Activated T-cell treated with anti-CD3 and anti-CD28 coated beads for 1 hour (primary cell): ENCODE measurements at places on chromosomes 3 and 15.
A peak's percentile ranks its signal among the peaks of the same experiment; 100 is the strongest.

- DNase-seq = no peak
Measured at GRCh38 chr3:147613725-147614124, 204.6 kb downstream of the ZIC1 start.

GRCh38 chr15:40110866-40111550 is 2.3 kb upstream of the BMF start:
- DNase-seq = no peak

DNA sequence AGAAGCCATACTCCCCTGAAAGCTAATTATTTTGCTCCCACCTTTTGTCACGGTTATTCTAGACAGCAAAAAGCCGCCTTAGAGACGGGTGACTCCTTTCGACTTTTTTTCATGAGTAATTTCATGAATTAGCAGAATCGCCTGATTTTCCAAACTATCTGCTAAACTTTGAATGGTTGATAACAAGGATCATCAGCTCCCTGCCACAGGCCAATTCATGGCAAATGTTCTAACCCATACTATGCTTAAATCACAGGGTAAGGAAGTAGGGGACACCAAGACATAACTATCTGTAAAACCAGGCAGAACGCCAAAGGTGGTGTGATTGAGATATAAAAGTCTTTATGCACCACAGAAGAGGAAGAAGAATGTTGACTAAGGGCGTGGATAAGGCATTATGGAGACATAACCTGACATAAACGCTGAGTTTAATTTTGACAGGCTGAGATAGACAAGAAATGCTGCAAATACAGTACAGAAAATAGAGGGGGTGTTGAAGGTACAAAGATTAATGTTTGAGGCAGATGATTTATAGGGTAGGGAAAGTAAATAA is 891 bp upstream of the DMXL2 start:
- DNase-seq = no peak

- DNase-seq = no peak
Measured at GRCh38 chr3:132435911-132436425, 18.7 kb downstream of the DNAJC13 start.

GRCh38 chr15:73851689-73852088 is 21.7 kb upstream of the TBC1D21 start:
- DNase-seq = peak; percentile 33

DNA sequence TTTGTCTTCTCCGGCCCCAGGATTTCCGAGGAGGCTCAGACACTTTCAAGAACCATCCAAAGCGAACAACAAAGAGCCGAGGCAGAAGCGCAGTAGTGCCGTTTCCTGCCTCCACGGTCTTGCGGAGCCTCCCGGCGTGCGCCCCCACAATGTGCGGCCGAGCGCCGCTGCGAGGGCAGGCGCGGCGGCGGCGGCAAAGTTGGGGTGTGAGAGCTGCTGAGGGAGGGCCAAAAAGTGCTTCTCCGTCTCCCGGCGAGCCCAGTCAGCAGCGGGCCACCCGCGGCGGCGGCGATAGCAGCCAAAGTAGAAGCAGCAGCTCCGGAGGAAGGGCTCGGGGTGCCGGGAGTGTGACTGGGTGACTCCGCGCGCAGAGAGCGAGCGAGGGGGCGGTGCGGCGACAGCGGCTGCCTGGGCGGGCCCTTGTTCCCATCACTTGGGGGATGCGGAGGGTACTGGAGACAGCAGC is 749.1 kb downstream of the ROBO1 start:
- DNase-seq = no peak

DNA sequence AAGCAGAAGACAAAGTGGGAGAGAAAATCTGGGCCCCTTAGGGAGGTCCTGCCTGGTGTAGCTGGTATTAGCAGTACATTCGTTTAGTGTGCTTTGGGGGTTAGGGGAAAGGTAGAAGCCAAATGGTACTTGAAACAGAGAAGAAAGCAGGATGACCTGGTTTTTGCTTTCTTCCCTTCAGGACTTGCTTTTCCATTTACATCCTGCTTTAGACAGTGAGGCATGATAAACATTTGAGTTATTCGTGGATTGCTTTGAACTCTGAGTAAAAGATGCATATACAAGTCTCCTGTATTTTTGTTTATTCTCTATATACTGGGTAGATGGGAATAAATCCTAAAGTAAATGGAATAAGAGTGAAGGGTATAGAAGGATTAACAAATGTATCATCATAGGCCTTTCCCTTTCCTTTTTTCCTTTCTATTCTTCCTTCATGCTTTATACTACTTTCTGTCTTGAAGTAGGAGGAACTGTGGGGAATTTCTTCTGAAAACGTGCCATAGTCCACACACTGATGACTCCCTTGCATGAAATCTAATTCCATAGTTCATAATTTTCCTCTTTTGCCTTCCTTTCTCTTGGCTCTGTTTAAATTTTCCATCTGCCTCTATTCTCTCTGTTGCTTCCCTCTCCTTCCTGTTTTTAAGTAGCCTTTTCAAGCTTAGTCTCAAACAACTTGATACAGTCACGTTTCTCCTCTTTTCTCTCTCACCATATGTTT is 139.5 kb upstream of the RBMS3 start:
- no peak for DNase-seq

DNA sequence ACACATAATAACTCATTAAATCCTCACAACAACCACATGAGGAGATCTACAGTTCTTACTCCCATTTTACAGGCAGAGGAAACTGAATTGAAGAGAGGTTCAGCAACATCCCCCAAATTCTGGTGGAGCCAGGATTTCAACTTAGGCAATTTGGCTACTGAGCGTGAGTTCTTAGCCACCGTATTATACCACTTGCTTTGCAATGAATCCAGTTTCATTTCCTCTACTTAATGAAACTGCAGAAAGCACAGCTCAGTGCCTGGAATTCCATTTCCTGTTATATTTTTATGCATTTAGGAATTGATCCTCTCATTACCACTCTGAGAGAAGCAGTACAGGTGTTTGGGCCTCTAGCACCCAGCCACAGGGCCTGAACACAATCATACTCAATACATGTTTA is 4.3 kb downstream of the ZNF860 start:
- no peak for DNase-seq

DNA sequence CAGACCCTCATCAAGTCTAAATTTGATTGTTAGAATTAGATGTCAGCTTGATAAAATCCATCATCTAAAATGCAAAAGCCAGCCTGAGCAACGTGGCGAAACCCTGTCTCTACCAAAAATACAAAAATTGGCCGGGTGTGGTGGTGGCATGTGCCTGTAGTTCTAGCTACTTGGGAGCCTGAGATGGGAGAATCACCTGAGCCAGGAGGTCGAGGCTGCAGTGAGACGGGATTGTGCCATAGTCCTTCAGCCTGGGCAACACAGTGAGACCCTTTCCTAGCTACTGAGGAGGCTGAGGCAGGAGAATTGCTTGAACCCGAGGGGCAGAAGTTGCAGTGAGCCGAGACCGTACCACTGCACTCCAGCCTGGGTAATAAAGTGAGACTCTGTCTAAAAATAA is 69.5 kb downstream of the MYO1E start:
- DNase-seq = no peak

DNA sequence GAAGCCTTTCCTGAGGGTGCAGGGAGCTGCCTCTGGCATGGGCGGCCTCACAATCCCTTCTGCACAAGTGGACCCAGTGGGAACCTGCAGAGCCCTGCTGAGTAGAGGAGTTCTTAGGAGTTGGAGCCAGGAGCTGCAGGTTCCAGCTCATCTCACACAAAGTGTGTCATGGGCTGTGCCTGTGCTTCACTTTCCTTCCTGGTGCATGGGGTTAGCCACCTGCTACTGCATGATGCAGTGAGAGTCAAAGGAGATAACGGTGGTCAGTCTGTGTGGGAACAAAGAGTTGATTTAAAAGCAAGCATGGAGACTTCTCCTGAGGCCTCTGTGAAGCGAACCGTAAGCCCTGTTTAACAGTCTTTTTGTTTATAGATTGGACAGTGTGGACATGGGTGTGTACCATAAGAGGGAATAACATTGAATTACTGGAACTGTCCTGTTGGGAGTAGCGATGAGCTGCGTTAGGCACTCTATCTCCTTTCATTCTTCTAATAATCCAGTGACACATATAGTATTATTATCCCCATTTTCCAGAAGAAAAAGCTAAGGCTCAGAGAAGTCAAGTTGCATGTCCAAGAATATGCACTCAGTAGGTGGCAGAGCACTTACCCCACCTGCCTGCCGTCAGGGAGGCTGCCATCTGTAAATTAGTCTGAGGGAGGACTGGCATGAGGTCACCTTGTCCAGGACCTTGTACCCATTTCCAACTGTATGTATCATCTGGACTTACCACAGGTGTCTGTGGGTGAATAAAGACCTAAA is 68.7 kb upstream of the PRR23C start:
- no peak for DNase-seq

GRCh38 chr3:100213891-100214573 is 46.8 kb upstream of the TBC1D23 start:
- DNase-seq = no peak

DNA sequence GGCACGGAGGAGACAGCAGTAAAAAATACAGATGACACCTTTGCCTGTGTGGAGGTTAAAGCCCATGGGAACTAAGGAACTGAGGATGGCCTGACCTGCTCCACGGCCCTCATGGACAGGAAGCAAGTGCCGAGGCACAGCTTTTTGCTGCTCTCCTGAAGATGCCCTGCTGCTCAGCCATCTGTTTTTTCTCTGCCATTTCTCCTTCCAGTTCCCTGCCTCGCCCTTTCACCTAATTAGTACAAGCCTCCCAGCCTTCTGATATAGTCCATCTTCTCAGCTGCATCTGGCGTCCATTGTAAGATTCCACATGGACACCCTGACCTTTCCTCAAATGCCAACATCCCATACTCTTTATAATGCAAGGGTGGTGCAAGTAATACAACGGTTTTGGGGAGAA is 11.8 kb upstream of the CXCR6 start:
- no peak for DNase-seq

GRCh38 chr3:52136513-52136912 is 17.7 kb downstream of the POC1A start:
- no peak for DNase-seq

DNA sequence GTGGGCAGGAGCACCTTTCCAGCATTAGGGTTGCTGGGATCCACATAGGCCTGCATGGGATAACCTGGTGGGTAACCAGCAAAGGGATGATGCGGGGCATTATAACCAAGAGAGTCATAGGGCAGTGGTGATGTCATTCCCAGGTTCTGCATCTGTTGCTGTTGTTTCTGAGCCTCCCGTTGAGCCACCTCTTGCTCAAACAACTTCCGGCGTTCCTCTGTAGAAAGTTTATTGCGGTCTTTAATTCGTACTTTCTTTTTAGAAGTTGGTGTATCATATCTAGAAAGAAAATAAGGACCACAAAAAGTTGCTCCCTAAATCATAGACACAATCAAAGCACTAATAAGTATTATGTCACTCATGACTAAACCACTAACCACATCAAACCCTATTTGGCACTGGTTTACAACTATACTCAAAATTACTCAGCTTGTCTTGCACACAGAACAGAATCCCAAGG is 77.8 kb downstream of the NBEAL2 start:
- DNase-seq = peak; percentile 13

DNA sequence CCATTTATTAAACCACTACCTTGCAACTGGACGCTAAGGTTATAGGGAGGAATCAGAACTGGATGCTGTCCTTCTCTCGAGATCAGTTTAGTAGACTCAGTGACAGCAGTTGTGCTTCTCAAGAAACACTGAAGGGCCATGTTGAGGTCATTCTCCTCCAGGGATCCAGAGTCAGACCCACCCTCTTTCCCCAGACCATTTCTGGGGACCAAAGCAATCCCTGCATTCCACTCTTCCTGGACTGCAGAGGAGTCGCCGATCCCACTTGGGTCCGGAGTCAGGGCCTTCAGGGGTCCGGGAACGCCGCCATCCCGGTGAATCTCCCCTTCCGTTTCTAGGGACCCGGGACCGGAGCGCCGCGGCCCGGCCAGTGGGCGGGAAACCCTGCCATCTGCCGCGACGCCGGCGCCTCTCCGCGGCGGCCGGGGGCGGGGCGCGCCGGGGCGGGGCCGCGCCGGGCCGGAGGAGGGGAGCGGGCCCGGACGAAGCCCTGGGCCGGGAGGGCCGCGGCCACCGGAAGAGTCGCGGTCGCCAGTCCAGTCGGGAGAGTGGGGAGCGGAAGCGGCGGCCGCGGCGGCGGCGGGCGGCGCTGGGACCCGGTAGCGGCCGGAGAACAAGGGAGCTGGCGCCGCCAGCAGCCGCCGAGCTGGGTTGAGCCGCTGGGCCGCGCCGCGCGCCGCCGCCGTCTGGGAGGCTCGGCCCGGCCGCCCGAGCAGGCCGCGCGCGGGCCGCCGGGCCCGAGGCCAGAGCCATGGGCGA is at the start of gene DVL3:
Gene DVL3, plus strand, starts transcription at position 493 of the 759 bp plus-strand sequence. Its CDS starts 259 bp downstream, at position 752.
- DNase-seq = peak; percentile 20

DNA sequence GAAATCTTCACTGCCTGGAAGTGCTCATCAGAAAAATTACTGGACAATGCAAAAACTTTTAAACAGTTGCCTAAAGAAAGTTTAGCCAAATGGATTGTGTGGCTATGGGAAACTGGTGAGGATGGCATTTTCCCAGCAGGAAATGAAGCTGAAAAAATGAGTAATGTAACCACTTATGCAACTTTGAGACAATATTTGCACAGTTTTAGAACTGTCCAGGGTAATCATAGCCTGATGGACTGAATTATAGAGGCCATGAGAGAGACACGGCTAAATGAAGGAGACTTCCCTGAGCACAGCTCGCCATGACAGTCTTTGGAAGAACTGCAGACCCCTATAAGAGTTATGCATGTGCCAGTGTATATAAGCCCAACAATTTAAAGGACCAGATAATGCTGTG is 881.5 kb downstream of the VGLL3 start:
- DNase-seq = no peak

GRCh38 chr3:65371053-65371452 is 667.7 kb downstream of the MAGI1 start:
- no peak for DNase-seq

DNA sequence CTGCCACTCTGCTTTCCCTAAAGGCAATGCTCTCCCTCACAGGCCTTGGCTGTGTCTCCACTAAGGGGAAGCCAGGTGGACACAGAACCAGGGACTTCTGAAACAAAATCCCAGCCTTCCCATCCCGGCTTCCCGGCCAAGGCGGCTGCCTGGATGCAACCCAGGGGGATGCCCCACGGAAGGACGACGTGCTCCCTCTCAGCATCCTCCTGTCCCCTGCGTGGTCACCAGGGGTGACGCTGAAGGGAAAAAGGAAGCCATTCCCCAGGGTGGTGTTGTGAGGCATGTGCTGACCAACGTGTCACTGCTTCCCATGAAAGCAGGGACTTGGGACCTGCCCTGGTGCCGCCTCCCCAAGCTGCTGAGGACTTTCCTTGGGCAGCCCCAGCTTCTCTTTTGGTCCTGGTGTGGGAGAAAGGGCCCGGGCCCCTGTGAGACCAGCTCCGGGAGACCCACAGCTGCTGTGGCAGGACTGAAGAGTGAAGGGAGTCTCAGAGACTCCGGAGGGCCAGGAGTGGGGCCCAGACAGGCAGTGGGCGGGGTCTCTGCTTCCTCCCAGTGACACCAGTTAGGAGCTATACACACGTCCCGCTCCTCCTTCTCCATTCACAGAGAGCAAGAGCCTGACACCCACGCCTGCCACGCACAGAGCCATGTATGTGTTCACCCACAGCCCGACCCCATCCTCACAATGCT is 139.2 kb downstream of the NUP210 start:
- DNase-seq = no peak

GRCh38 chr15:96177279-96177678 is 153.2 kb upstream of the NR2F2 start:
- DNase-seq = no peak
